Cortex of kidney (tissue), 1 donor: ENCODE measurements at places on chromosomes 3 and 15.

DNA sequence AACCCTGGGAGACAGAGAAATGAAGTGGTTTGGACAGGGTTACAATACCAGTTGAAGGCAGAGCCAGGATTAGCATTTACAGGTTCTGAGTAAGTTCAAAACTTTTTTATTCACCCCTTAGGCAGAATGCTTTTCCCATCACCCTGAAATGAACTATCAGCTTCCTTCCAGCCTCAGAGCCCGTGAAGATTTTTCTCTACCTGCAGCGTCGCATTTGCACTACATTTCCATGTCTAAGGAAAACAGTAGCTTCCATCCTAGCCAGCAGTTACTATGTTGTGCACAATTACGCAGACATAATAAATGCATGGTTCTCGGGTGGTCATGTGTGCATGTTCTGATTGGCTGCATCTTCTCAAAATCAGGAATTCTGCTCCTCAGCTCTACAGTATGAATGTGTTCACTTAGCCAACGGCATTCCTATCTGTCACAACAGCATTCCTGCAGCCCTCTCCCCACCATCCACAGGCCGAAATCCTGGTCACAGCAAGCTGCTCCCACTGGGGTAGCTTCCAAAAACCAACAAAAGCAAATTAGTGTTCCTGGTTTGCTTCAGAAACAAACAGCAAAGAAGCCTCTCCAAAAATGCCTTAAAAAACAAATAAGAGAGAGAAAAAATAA, 510.8 kb upstream of the SEMA6D start:
- no peak for DNase-seq

GRCh38 chr3:33128706-33129105, 14.9 kb downstream of the CRTAP start:
- DNase-seq, result no peak

DNA sequence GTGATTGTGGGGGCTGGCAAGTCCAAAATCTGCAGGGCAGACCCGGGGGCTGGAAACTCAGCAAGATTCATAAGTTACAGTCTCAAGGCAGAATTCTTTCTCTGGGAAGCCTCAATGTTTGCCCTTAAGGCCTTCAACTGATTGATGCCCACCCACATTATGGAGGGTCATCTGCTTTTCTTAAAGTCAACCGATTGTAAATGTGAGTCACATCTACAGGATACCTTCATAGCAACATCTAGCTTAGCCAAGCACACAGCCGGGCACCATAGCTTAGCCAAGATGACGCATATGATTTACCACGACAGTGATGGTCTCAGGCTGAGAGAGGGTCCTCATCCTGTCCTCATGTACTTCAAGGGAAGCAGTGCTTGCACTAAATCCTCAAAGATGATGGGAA, 43.5 kb downstream of the IDH2 start:
- no peak for DNase-seq

- DNase-seq, result no peak
These were observed 106.8 kb downstream of the ARRDC4 start for GRCh38 chr15:98067339-98067738.

GRCh38 chr3:24686808-24687207, 192.2 kb upstream of the THRB start:
- no peak for DNase-seq

- no peak for DNase-seq
These were observed 555.1 kb upstream of the NAALADL2 start for GRCh38 chr3:174303907-174304560.

DNA sequence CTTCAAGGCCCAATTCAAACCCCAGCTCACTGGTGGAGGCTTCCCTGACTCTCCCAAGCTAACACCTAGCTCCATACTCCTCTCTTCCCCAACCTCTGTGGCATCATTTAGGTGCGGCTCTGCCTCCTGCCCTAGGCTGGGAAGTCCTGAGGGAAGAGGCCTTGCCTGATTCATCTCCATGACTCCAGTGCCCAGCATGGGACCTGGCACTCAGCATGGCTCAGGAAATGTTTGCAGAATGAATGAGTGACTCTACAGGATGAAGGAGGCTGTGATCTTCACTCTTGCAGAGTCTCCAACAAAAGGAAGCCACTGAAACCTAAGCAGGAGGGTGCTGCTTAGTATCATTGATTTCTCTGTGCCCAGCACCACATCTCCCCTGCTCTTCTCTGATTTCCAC, 34.5 kb upstream of the INSYN1 start:
- DNase-seq, result no peak

DNA sequence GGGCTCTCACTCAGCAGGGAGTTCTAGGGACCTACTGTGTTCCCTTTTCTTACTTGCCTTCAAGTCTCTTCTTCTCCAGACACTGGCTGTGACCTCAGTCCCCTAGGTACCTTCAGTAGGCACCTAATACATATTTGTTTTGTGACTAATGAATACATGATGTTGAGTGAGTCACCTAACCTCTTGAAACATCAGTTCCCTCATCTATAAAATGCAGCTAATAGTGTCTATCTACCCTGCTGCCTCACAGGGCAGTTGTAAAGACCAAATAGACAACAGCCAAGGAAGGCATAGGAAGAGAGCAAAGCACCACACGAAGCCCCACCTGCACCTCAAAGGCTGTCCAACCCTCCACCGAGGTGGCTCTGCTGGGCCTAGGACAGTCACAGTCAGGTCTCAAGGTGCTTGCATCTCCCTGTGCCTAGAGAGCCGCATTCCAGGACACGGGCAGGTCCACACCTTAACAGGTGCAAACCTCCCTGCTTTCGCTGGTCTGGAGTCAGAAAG, 29.1 kb downstream of the DAPK2 start:
- no peak for DNase-seq

DNA sequence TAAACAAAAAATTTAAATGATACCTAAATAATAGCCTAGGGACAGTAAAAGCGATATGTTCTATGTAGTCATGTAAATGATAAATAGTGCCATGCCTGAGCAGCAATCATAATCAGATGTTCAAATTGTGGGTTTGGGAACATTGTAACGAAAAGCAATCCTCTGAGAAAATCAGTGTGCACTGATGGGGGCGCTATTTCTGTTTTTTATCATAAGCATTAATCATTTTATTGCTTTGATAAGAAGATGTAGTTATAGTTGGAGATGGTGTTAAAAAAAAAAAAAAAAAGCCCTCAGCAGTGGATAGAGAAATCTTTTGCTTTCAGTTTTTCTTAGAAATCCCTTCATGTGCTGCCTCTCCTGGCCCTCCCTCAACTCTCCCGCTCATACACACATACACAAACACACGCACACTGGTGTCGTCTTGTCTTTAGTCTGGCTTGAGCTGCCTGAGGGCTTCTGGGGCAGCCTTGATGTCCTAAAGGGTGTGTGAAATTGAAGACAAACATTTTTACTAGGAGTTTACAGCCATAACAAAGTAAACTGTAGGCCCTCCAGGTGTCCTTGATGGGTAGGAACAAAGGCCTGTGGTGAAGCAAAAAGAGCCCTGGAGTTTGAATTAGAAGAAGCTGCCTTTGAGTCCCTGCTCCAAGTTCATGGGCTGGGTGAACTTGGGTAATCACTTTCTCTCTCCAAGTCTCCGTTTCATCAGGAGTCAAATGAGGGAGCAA, 428.1 kb downstream of the SOX2 start:
- DNase-seq, result no peak

DNA sequence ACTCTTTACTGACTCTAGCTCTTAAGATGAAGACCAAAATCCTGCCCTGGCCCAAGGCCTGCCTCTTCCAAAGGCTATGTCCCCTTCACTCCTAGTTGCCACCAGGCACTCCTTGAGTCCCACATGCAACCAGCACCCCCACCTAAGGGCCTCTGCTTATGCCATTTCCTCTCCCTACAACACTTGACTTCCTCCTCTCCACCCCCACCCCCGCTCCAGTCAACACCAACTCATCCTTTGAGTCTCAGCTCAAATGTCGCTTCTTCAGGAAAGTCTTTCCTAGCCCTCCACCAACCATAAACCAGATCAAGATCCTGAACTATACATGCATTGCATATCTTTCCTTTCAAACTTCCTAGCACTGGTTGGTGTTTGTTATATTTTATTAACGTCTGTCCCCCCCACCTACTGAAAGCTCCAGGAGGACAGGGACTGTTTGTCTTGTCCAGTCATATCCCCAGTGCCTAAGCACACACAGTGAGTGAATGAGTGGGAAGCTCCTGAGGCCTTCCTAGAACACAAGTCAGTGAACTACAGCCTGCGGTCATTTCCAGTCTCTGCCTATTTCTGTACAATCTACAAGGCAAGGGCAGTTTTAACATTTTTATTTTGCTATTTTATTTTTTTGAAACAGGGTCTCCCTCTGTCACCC, 7.3 kb downstream of the TBC1D2B start:
- no peak for DNase-seq

DNA sequence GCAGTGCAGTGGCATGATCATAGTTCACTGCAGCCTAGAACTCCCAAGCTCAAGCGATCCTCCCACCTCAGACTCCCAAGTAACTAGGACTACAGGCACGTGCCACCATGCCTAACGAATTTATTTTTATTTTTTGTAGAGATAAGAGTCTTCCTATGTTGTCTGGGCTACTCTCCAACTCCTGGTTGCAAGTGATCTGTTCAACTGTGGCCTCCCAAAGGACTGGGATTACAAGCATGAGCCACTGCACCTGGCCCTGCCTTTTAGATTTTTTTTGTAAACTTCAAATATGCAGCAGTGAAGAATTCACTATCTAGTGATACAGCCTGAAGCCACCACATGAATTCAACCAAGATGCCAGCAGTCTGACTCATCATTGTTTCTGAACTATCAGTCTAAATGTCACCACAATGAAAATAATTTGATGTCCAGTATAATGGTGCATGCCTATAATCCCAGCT, 32.7 kb downstream of the UBXN7 start:
- DNase-seq, result no peak

GRCh38 chr15:94212291-94212690, 19.1 kb upstream of the MCTP2 start:
- DNase-seq, result no peak
